ENCODE measurements at places on chromosomes 2 and 18.

- no peak for DNase-seq
These were observed 11.3 kb downstream of the MEIS1 start for GRCh38 chr2:66445925-66446871.

- DNase-seq, result no peak
These were observed 24.3 kb downstream of the RNF144A start for GRCh38 chr2:6941299-6942046.

DNA sequence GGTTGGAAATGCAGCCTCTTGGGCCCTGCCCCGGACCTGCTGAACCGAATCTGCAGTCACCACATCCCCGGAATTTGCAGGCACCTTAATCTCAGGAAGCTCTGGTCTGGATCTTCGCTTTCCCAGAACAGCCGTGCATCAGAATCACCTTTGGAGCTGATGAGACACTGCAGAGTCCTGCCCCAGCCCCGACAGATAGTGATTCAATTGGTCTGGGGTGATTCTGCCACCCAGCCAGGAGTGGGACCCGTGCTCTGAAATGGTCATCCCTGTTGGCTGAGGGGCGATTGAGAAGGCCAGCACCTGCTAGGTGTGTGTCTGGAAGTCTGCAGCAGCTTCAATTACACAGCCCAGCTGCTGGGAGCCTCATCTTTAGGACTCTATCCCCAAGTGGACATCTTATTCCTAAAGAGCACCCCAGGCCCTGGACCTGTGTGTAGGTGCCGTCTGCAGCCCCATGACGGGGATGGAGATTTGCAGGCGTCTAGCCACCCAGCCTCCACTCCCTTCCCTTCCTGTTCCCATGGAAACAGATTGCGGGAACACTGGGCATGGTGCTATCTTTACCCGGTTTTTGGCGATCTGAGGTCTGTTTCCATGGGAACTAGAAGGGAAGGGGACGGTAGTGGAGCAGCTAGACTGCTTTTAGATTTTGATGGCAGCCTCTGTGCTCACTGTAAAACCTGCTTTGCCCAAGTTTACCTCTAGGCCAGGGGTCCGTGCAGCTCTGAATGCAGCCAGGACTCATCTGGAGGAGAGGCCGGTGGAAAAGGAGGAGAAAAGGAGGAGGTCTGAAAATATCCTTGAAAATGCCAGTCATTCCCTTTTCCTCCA is 156.1 kb downstream of the LDLRAD4 start:
- no peak for DNase-seq

- no peak for DNase-seq
These were observed 67.3 kb upstream of the SPATS2L start for GRCh38 chr2:200239216-200239615.

DNA sequence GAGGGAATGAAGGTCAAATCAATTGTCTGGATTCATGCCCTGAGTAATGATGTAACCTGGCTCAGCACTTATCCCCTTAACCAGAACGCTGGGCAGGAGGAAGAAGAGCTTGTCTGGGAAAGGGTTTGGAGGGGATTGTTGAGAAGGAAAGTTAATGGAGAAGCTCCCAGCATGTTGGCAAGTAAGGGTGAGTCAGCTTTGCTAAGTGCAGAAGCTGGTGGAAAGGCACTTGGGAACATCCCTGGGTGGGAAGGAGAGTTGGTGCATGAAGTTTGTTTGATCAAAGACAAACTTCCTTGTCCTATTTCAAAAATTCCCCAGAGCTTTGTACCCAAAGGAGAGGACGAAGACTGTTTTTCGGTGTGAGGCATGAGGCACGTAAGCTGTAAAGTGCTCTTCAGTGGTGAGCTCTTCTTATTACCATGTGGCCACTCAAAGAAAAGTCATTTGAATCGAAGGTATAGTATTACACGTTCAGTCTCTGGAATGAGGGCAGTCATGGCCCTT is 17.6 kb upstream of the DAW1 start:
- no peak for DNase-seq

GRCh38 chr2:198374375-198375082 is 570.1 kb downstream of the PLCL1 start:
- no peak for DNase-seq

- DNase-seq, result no peak
These were observed 2.6 kb downstream of the RAB27B start for GRCh38 chr18:54830866-54831265.

DNA sequence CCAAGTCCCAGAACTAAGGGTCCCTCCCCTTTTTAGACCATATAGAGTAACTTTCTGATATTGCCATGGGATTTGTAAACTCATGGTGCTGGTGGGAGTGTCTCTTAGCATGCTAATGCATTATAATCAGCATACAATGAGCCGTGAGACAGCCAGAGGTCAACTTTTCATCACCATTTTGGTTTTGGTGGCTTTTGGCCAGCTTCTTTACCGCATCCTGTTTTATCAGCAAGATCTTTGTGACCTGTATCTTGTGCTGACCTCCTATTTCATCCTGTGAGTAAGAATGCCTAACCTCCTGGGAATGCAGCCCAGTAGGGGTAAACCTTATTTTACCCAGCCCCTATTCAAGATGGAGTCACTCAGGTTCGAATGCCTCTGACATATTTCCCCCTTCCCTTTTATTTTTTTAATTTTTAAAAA is 148.2 kb downstream of the PHLPP1 start:
- no peak for DNase-seq

DNA sequence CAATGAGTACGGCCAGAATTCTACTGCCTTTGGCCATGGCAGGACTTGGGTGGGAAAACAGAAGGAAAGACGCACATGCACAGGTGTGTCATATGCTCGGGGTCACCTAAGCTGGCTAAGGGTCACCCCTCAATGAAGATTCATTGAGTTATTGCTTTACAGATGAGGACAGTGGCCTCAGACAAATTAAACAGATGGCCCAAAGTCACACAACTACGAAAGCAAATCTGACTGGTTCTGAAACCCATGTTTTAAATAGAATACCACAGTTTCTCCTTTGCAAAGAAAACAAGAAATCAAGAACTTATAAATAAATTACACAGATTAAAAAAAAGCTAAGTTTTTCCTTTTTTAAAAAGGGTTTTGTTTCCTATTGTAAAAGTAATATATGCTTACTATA is 70.5 kb downstream of the ID2 start:
- no peak for DNase-seq

GRCh38 chr2:216657086-216657855 is 24.1 kb downstream of the IGFBP2 start:
- no peak for DNase-seq

DNA sequence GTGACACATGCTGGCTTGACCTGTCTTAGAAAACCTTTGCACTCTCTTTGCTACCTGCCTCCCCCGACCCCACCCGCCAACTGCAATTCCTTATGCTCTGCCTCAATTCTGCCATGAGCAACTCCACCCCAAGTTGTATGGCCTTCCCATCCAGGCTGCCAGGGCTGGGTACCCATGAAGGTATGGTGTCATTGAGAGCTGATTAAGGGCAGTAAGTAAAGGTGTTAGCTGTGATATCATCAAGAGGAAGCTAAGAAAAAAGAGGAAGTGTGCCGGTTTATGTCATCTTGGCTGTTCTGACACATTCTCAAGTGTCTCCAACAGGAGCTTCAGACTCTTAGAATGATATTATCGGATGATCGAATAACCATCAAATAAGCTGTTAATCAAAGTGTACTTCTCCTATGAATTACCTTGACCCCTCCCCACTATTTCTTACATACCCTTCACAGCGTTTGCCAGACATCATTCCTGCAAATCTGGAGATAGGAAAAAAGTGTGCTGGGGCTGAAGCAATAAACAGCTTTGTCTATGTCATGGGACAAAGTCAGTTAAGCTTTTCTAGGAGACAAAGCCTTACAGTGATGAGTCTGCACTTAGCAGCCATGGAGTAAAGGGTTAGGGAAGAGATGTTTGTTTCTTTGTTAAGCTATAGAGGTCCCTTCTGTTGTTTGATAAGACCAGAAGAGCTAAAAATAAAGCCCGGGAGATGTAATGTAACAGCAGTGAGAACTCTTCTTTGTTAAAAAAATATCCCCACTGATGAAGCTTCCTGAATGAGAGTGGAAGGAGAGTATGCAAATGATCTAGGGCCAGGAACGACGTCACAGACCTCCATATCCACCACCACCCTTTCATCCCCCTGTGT is 40.4 kb upstream of the SMAD2 start:
- no peak for DNase-seq

GRCh38 chr2:80938463-80938862 is 633.9 kb upstream of the LRRTM1 start:
- no peak for DNase-seq

DNA sequence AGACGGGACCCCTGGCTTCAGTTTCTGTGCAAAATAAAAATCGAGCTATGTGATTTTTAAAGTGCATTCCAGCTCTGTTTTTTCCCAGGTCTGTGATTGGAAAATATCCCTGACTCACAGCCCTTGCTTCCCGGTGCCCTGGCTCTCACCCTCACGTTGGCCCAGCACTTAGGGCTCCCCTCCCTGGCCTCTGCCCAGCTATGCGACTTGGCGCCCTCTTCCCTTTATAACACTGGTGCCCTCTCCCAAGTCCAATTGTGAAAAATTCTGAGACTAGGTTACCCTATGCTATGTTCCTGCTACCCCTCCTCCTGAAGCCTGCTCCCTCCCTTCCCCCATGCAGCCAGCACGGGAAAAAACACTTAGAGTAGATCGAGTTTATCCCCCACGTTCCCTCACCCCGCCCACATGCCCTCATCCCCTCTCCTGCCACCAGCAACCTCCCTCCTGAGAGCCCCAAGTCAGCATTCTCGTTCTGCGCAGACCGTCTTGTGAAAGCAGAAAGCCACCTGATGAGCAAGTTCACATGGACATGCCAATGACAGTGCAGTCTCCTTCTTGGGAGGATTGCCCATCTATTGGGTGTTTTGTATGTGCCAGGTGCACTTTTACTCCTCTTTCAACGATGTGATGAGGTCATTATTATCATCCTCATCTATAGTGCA is 228.8 kb downstream of the VAPA start:
- DNase-seq, result no peak

DNA sequence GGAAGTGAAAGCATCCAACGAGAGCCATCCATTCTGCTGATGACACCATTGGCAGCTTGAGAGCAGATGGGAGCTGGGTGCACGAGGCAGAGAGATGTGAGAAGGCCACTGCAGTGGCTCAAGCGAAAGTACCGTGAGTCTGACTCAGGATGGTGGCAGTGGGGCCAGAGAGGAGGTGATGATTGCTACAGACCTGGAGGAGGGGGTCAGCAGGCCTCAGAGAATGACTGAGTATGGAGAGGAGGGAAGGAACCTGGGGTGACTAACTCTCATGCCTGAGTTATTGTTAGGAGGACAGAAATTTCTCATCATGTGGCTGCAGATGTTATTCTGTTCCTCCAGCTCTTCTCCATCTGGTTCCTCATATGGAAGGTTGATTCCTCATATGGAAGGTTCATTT is 8.8 kb upstream of the ZBTB7C start:
- no peak for DNase-seq

DNA sequence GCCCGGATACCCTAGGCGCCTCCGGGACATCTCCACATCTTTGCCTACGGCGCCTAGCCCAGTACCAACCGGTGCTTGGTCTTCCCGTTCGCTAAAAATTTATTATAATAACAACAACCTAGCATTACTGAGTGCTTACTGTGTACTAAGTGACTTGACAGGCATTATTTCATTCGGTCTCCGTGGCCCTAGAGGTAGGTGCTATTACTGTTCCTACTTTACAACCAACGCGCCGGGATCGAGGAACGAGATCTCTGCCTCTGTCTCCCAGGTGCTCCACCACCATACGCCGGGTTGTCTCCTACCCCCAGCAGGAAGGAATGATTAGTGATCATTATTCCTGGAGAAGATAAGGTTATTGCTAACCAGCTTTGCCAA is 657 bp upstream of the BIN1 start:
- no peak for DNase-seq

DNA sequence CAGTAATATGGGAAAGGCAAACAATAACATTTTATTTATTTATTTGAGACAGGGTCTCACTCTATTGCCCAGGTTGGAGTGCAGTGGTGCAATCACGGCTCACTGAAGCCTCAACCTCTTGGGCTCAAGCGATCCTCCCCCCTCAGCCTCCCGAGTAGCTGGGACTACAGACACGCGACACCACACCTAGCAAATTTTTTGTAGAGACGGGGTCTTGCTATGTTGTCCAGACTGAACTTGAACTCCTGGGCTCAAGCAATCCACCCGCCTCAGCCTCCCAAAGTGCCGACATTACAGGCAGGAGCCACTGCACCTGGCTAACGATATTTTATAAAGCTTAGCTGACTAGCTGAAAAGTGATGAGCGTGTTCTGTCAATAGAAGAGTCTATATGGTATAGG is 17.5 kb upstream of the PLEKHH2 start:
- no peak for DNase-seq

DNA sequence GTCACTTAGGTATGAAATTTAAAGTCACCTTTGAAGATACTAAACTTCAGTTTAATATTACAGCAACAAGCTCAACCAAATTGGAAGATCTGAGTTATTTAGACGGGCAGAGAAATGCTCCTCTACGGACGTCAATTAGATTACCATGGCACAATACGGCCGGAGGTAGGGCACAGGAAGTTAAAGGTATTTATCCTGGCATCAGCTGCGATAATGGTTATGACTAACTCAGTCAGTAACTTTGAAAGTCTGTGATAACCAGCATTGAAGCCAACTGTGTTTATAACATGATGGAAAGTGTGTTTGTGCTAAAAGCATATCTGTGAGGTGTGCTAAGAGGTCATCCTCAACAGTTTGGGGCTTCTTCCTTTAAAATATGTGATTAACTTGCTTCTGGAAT is 117.3 kb downstream of the WDSUB1 start:
- DNase-seq, result no peak

DNA sequence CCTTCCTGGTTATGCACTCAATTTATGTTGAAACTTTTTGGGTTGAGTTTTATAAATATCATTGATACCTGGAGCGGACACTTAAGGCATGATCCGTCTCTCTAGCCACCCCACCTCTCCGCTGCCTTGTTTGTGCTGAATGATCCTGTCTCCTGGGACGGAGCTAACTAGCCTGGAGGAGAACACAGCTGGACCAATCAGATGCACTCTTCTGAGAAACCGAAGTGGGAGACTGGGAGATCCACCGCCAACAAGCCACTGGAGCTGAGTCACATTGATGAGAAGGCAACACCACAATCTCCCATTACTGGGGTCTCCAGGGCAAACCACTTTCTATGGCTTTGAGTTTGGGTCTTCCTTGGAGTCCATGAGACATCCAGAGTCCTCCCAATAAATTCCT is 29.3 kb downstream of the CYP26B1 start:
- no peak for DNase-seq

DNA sequence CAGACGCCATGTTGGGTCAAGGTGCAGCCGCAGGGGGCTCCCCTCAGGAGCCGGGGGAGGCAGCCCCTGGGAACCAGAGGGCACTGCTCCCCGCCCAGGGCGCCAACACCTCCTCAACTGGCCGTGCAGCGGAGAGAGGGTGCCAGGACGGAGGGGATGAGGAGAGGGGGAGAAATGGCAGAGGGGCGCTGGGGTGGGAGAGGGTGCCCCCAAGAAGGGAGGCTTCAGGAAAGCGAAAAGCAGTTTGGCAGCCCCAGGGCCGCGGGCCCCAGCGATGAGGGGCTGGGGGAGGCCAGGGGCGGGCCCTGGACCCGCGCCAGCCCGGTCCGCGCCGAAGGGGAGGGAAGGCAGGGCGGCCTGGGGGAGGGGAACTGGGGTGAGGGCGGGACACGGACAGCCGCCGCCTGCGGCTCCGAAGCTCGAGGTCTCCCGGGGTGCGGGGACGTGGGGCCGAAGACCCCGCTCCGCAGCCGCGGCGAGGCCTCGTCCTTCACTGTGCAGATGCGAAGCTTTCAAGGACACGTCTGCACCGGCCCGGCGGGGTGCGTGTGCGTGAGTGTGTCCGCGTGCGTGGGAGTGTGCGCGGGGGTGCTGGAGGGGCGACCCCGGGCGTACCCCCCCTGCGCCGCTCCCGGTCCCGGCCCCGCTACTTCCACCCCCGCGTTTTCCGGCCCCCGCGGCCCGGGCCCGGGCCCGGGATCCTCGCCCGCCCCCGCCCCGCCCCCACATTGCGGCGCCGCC is 1.4 kb downstream of the DNMT3A start:
- no peak for DNase-seq
